ENCODE measurements at places on chromosomes 12 and 14.

DNA sequence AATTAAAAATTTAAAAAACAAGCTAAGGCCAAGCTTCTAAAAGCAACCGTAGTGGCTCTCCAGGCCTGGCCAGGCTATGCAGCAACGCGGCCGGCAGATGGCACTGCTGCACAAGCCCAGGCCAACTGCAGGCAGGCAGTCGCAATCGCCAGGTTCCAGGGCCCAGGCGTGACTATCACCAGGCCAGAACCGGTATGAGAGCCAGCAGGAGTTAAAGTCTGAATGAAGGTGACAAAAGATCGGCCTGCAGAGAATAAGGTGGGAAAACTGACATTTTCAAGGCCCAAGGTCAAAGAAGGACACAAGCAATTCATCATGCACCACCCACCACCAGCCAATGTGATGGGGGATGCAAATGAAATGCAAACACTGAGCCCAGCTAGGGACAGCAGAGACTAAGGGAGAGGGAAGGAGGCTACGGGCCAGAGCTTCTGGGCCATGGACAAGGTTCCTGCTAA, 43.6 kb upstream of the ANO2 start:
- peak; percentile 11 for DNase-seq

GRCh38 chr12:2980630-2981029, 21.4 kb downstream of the TEAD4 start:
- no peak for DNase-seq

DNA sequence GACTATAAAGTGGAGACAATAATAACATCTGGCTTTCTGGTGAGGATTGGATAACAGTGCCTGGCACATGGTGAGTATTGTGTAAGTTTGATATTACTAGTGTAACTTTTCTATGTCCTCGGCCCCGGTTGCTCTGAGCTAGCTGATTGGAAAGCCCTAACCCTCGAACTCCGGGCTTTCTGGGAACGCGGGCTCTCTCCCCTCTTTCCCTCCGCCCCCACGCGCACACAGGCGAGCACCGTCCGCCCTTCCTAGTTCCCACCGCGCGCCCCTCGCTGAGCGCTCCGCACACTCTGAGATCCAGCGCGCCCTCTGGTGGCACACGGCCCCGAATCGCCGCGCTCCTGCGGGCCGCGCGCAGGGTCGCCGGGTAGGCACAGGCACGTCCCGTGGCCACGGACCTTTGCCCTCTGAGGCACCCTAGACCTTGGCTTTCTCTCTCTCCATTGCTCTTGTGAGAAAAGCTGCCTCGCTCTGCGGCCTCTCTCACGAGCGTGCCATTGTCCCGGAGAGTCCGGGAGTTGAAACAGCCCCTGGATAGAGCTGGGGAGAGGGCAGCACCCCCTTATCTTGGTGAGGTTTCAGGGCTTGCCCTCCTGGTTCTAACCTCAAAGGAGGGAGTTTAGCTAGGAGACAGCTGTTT, 23.2 kb upstream of the ESRRB start:
- peak; percentile 24 for DNase-seq

DNA sequence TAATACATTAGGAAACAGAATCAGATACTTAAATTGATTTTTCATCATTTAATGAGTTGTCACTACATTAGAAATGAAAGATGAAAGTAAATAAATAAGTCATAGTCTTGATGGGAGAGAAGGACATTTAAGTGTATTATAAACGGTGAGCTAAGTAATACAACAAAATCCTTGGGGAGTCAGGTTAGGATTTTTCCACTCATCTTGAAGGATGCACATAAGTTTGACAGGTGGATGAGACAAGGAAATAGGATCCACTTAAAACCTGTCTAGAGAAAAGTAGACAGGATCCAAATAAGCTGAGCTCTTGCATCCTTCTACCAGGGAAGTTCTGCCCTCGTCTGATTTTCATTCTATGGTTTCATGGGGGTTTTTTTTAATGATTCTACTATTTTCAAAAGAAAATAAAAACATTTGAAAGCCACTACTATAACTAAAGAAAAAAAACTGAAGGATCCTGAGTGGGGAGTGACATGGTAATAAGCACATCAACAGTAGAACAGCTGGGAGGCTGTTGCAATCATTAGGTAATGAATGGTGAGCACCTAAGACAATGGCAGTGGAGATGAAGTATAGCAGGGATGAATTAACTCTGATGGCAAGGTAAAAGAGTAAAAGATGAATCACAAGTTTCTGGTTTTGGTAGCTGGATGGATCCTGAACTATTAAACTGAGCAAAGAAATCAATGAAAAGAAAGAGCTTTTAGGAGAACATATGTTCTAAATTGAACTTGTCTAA, 17.0 kb downstream of the CEP128 start:
- no peak for DNase-seq

DNA sequence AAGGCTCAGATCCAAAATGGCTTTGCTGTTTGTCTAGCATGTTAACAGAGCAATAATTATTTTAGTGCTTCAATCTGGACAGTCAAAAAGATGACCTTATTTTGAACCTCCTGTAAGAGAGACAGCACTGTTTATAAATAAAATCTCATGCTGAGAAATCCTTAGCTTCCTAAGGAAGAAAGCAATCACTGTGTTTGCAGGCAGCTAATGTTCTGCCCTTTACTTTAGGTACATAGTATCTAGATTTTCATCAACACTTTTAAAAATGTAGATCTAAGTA, 105.3 kb downstream of the PRKD1 start:
- DNase-seq: no peak

DNA sequence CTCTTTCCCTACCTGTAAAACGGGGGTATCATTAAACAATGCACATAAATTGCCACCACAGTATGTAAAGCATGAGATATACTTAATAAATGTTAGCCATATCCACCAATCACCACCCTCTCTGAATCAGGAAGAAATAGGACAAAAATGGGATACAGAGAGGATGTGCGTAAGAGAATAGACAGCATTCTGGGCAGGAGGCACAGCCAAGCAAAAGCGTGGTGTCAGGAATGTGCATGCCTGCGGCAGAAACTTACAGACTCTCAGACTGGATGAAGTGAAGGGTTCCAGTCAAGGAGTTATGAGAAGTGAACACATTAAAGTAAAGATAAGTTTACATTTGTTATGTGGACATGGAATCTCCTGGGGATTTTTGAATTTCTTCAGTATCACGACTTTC, 121.7 kb upstream of the MDM1 start:
- no peak for DNase-seq

GRCh38 chr14:105860615-105861580, 334.5 kb downstream of the TMEM121 start:
- no peak for DNase-seq

- DNase-seq: no peak
Observed at GRCh38 chr12:132286912-132287311, 42.5 kb downstream of the GALNT9 start.

GRCh38 chr12:66055837-66056319, 74.7 kb downstream of the LLPH start:
- no peak for DNase-seq

GRCh38 chr14:70096866-70097265, 91.9 kb downstream of the SLC8A3 start:
- peak; percentile 26 for DNase-seq

DNA sequence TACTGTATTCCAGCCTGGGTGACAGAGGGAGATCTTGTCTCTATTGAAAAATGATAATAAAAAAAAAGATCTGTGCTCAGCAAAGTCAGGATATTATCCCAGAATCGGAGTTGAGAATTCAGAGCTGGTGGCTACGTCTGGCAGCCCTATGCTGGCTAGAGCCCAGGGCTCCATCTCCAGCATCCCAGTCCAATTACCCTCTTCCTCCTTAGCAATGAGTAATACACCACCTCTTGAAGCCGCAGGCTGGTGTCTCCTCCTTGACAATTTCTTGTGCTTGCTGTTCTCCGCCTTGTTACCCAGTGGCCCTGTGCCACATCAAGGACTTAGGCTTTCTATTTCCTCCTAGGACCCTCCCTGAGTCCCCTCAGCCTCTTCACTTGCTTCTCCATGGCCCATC, 38.4 kb upstream of the DDX11 start:
- no peak for DNase-seq

Data from T47D (cell line).